AG09319 (cell line): ENCODE measurements at places on chromosomes 16 and 17.

GRCh38 chr16:11256661-11257130, 692 bp upstream of the SOCS1 start:
- DNase-seq, result no peak

DNA sequence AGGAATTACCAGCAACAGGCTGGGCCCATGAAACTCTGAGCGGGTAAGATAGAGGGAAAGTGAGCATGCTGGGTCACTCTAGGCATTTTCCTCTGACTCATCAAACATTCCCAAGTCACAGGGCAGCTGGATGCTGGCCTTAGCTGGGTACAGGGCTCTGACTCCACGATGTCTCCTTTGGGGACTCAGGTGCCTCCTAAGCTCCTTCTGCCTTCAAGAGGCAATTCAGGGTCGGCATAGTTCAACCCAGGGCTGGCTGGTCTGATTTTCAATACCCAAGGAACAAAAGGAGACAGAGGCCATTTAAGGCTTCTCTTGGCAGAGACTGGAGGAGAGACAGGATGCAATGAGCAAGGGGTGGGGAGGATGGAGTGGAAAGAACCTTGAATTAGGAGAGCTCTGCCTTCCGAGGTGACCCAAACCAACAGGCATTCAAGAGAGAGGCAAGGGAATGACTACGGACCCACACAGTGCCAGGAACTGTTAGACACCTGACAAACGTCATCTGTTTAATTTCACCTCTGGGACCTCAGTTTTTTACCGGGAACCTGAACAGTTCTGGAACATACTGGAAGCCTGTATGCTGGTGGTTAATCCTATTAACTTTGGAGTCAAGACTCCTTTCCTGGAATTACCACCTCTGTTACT, 910 bp downstream of the WBP2 start:
- DNase-seq, result no peak

- no peak for DNase-seq
These were observed 257 bp downstream of the SNAI3 start for GRCh38 chr16:88686062-88686438.

- no peak for DNase-seq
These were observed 20.1 kb upstream of the HYDIN start for GRCh38 chr16:71250461-71251235.

DNA sequence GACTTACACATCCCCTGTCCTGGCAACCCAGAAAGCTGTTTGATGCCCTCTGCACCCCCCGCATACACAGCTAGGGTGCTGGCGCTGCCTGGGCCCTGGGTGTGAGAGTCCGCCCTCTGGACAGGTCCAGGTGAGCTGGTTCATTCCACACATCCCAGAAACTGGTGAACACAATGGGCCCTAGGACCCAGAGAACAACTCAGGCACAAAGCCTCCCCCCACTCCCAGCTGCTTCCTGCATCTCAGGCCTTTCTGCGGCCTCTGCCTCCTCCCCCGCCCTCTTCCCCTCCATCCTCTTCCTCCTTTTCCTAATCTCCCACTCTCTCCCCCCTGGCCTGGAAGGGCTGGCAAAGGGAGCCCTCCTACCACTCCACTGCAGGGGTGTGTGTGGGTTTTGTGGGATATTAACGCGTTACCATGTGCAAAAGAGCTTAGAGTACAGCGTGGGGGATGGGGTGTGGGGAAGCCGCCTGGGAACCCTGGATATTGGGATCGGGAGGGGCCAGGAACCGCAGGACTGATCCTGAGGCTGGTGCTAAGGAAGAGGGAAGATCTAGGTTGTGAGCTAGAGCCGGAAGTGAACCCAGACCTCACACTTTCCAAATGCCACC, 1.6 kb upstream of the PPP1R9B start:
- DNase-seq, result peak; percentile 52
